ENCODE measurements at places on chromosomes 7 and 10.

DNA sequence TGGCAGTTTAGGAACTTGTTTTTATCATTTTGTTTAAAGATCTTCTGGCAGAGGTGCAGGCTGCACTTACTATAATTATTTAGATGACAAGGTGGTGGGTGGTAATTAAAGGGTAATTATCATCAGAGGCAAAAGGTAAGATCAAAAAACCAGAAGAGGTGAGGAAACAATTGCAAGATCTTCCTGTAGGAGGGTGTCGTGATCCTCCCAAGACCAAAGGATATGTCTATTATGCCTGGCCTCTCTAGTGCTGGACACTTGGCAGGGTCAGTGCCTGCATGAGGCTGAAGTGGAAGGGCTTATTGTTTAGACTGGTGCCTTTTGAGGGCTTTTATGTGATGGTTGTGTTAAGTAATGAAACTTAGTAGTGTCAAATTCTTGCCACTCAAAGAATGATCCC, 1.8 kb upstream of the WAPL start:
- DNase-seq: no peak

- no peak for DNase-seq
Measured at GRCh38 chr7:154442939-154443338, 390.7 kb downstream of the DPP6 start.

GRCh38 chr10:5666008-5666840, at the start of gene ASB13:
Gene ASB13 (minus strand): TSS chr10:5666595. CDS start chr10:5666551, 44 bp downstream.
- no peak for DNase-seq

GRCh38 chr7:1973321-1974251, 259.2 kb downstream of the MAD1L1 start:
- DNase-seq: no peak

GRCh38 chr7:126529254-126529653, 723.5 kb downstream of the GRM8 start:
- DNase-seq: no peak

- no peak for DNase-seq
Measured at GRCh38 chr7:38013246-38013645, 92.8 kb downstream of the EPDR1 start.

DNA sequence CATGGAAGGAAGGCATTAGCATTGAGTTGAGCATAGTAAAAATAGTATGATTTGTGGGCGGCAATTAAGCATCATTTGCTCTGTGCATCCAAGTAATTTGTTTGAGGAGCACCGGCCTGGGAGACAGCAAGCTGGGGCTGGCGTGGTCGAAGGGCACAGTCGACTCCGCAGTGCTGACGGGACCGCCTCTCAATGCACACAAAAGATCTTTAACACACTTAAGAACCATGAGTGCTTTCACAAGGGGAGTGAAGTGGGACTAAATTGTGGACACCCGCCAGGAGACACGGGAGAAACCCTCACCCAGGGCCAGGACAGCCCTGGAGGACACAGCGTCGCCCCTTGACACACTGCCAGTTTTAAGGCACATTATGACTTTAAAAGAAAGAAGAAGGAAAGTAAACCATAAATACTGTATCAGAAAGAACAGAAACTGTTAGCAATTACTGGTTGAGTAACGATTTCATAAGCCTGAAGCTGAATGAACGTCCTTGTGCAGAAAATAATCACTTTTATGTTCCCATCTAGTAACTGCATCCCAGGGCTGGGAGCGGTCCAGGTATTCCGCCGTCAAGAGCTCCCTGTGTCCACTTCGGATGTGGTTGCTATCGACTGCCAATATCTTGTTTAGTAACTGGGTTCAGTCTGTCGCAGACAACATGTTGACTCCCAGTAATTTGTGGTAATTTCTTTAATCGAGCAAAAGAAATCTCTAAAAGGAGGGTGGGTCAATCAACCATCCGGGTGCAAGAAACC, 102.1 kb downstream of the EBF3 start:
- DNase-seq: no peak

- DNase-seq: no peak
Measured at GRCh38 chr7:98879979-98880315, 1.6 kb downstream of the TRRAP start.

GRCh38 chr7:142104550-142105527, 6.7 kb upstream of the MGAM2 start:
- no peak for DNase-seq

- DNase-seq: no peak
Measured at GRCh38 chr7:131076711-131077181, 250.9 kb upstream of the MKLN1 start.

DNA sequence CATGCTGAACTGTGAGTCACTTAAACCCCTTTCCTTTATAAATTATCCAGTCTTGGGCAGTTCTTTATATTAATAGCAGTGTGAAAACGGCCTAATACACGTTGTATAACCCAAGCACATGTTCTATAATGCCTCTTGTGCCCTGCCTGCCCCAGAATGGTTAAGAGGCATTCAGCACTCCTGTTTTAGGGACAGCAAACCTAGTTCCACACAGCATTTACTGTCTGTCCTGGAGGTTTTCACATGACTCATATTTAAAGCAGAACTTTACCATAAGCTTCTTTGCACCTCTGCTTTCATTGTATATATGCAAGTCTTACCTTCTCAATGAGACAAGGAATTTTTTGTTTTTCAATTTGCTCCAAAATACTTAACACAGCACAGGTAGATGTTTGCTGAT, 144.8 kb downstream of the ICA1 start:
- no peak for DNase-seq

- DNase-seq: no peak
Measured at GRCh38 chr10:73586583-73586984, 4.6 kb downstream of the USP54 start.

GRCh38 chr10:122220736-122221135, 50.4 kb upstream of the BTBD16 start:
- DNase-seq: no peak

DNA sequence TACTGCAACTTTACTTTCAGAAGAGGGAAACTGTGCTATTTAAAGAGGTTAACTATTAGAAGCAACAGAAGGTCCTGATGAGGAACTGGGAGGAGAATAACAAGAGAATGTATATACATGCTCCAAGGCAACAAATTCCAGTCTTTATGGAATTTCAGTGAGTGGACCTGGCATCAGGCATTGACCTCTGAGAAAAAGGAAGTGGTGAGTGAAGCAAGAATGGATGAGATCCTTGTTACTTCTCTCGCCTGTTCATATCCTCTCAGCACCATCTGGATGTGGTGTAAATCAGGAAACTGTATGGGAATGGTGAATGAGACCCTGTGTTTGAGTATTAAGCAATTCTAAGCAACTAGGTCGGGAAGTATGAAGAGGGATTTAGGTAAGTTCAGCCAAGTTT, 30.3 kb upstream of the KBTBD2 start:
- no peak for DNase-seq
